Activated T-cell treated with anti-CD3 and anti-CD28 coated beads, Interleukin-2, amount 50 U/mL, for 72 hours (primary cell): ENCODE measurements at places on chromosomes 12 and 14. TPM values are rescaled to one million over a fixed set of nuclear protein-coding genes. Genes with fewer than 3 reads are reported as not detected.

Gene IFNG-AS1
- not detected for total RNA-seq

Gene SYT1
- not detected for total RNA-seq

Gene RHOF
- 154 TPM for total RNA-seq

Gene PMCH
- 1.1 TPM for total RNA-seq

Gene OR6C2
- total RNA-seq = not detected

Gene KCNJ8
- not detected for total RNA-seq

Gene MYBPC1
- not detected for total RNA-seq

Gene PRH2
- total RNA-seq = not detected

Gene NANOG
- not detected for total RNA-seq

Gene DDX24
- 193 TPM for total RNA-seq

Gene MEG3
- not detected for total RNA-seq

Gene MDM1
- total RNA-seq = 27.3 TPM

Gene DPPA3
- total RNA-seq = not detected

Gene RPL10L
- total RNA-seq = not detected

Gene B4GALNT1
- total RNA-seq = 2.5 TPM

Gene OR6C1
- not detected for total RNA-seq

Gene KRT74
- total RNA-seq = 0.12 TPM
